ENCODE measurements at places on chromosomes 6 and 20.

GRCh38 chr6:100230115-100230952 lies 234.4 kb downstream of the SIM1 start:
- DNase-seq = no peak

DNA sequence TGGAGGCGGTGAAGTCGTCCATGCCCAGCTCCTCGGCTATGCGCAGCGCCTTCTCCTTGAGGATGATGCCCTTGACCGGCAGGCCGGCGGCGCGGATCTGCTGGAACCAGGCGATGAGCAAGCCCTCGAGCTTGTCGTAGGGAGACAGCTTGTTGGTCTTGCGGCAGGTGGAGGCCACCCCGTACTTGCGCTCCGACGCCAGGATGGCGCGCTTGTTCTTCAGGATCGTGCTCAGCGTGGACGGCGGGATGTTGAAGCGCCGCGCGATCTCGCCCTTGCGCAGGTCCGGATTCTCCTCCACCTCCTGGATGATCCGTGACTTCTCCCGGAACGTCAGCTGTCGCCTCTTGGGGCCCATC lies 435 bp downstream of the CENPB start:
- DNase-seq = no peak

GRCh38 chr20:20293691-20294385 lies 74.1 kb upstream of the INSM1 start:
- no peak for DNase-seq

DNA sequence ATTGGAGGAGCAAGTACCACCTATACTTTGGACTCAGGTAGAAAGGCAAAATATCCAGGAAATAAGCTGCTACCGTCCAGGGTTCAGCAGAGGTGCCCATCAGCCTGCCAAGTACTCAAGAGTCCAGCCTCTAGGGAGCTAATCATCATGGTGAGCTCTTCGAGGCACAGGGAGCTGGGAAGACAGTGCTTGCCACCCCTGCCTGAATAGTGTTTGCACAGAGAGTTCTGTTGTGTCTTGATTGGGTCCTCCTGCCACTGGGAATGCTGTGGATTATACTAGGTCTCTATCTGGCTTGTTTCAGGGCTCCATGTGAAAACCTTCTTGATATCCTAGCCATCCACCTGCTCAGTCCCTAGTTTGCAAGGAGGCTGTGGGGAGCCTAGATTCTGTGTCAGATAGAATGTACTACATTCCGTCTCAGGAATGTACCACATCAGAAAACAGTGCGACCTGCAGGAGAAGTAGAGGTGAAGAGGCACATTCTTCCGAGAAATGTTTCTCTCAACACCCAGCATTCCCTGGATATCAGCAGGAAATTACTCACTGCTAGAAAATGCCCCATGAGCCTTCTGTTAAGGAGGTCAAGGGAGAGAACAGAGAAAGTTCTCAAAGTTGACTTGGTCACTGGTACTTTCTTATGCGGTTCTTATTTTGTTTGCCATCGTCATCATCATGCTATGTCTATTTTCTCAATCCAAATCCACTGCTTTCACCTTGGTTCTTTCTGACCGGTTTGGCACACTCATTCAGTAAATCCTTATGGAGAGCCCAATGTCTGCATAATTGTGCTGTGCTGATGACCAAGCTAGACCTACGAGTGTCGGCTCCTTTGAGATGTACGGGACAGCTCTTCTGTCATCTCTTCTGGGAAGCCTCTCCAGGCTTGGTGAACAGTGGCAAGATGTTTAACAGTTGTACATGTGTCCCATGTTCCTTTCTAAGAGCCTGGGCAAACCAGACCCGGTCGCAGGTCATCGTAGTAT lies 30.7 kb downstream of the PTPN1 start:
- peak; percentile 97 for DNase-seq

GRCh38 chr20:47546184-47547033 lies 44.7 kb downstream of the NCOA3 start:
- peak; percentile 84 for DNase-seq

- no peak for DNase-seq
Measured at GRCh38 chr20:39253051-39253755, 291.1 kb downstream of the DHX35 start.

GRCh38 chr6:40399888-40400457 lies 187.2 kb downstream of the LRFN2 start:
- DNase-seq = no peak

DNA sequence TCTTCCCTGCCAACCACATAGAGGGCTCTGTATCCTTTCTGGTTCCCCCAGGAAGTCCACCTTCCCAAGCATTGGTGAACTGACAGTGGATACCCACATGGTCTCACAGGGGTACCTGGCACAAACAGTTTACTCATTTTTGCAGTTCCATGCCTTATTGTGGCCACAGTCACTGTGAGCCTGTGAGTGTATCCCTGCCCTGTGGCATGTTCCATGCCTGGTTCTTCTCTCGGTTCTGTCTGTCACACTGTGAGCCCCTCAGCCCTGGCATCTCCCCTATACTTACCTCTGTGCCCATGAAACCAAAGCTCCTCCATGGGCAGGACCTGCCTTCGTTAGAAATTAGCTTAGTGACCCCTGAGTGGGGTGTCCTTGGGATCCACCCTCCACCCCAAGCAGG lies 107.8 kb downstream of the TOX2 start:
- DNase-seq = no peak

DNA sequence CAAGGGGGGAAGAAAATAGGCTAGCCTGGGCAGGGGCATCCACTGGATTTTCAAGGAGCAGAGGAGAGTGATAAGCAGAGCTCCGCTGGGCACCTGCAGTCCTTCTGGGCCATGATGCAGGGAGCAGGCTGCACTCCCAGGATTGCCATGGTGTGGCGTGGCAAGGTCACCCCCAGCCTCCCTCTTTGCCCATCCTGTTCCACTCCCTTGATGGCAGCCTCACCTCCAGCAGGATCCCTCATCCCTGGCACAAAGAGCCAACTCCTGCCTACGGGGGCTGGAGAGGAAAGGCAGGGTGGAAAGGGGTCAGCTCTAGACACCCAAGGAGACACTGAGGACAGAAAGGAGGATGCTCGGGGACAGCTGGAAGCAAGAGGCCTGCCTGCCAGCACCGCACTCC lies 22.4 kb upstream of the MYMX start:
- no peak for DNase-seq

GRCh38 chr6:119173249-119174084 lies 95.0 kb upstream of the FAM184A start:
- DNase-seq = no peak

DNA sequence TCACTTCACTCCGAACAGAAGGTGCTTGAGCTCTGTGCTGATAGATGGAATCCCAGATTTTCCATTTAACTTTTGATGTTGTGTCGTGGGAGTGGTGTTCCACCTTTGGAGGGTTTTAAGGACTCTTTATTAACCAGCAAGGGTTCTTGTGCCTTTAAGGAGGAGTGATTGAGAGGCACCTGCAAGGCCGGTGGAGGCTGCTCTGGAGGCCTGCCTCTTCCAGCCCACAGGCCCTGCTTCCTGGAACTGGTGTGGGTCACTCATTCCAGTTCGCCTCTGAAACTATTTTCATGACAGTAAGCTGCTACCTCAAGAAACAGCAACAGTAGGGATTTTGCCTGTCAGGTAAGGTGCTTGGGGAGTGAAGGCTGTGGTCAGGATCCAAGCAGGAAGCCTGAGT lies 58.8 kb upstream of the APCDD1L start:
- DNase-seq = no peak

GRCh38 chr20:14197097-14197496 lies 140.3 kb downstream of the FLRT3 start:
- DNase-seq = peak; percentile 45

DNA sequence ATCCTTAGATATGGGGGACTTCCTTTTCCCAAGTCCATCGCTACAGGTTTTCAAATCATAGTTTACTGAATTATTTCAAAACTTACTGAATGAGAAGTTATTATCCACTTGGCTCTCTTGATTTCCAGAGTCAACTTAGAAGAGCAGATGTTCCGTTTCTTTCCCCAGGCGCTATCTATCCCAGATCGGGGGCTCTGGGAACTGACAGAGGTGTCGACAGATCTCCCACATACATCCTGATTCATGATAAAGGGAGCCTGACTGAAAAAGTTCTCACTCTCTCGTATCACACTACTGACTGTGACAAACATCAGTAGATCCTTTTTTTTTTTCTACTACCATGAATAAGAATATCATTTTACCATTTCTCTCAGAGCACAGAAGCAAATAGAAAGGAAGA lies 654.8 kb downstream of the RNF144B start:
- no peak for DNase-seq

DNA sequence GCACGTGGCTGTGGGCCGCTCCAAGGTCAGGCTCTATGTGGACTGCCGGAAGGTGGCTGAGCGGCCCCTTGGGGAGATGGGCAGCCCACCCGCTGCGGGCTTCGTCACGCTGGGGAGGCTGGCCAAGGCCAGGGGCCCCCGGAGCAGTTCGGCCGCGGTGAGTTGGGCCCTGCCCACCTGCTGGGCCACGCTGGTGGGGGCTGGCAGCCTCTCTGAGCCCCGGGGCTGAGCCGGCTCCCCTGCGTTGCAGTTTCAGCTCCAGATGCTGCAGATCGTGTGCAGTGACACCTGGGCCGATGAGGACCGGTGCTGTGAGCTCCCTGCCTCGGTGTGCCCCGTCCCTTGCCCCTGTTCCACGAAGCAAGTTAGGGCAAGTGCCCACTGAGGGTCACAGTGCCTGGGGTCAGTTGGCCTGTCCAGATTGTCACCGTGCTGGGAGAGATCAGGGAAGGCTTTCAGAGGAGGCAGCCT lies 27.1 kb downstream of the COL20A1 start:
- DNase-seq = no peak

Data from non-pigmented ciliary epithelial cell (primary cell).